ENCODE measurements at places on chromosomes 5 and 9.

DNA sequence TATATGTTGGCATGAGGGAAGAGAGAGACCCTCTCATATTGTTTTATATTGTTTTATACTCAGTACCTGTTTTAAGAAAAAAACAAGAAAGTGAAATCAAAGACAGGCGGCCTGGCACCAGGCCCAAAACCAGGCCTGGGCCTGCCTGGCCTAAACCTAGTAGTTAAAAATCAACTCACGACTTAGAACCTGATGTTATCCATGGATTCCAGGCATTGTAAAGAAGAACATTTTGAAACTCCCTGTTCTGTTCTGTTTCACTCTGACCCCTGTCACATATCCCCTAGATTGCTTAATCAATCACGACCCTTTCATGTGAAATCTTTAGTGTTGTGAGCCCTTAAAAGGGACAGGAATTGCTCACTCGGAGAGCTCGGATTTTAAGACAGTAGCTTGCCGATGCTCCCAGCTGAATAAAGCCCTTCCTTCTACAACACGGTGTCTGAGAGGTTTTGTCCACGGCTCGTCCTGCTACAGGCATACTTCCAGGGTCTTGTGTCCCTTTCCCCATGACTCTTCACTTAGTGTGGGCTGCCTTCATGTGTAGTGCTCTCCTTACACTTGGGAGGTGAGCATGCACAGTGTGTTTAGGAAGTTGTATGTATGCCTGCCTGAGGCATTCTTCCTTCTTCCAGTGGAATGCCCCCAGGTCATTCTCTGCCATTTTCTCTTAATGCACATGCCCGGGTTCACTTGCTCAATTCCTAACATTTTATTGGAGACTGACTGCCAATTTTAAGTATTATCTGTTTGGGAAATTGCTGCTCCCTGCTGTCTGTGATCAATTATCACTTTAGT is 17.8 kb downstream of the TBCA start:
- DNase-seq, result no peak

GRCh38 chr9:22244139-22245011 is 202.2 kb upstream of the DMRTA1 start:
- peak; percentile 47 for DNase-seq

- no peak for DNase-seq
Observed at GRCh38 chr5:31663519-31663918, 24.6 kb downstream of the PDZD2 start.

GRCh38 chr9:109989296-109989695 is 209.3 kb downstream of the PALM2AKAP2 start:
- DNase-seq, result no peak

GRCh38 chr9:96523374-96523773 is 73.4 kb downstream of the HABP4 start:
- DNase-seq, result no peak

GRCh38 chr5:176541338-176542134 is 4.3 kb upstream of the RNF44 start:
- DNase-seq, result peak; percentile 84

GRCh38 chr9:87587356-87587745 is 89.7 kb downstream of the DAPK1 start:
- DNase-seq, result no peak

GRCh38 chr5:73440262-73440661 is 8.3 kb downstream of the FOXD1 start:
- no peak for DNase-seq

DNA sequence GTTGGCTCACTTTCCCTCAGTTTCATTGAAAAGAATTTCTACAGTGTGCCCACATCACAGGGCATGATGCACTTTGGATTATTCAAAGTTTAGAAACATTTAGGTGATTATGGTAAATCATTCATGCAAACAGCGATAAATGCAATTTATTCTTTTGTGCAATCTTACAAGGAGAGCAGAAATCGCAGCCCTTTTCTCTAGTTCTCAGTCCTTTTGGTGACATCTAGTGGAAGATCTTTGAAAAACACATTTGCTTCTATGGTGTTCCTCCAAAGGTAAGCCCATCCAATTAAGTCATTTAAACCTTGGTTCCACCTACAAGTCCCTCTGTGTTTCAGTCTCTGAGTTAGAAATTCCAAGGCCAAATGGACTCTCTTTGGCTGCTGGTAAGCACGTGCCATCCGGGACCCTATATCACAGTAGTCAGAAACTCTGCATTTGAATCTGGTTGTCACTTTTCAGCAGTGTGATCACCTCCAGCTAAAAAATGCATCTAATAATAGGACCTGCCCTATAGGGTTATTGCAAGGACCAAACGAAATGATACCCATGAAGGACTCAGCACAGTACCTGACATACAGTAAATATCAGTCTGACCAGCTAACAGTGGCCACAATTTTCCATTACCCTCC is 66.4 kb downstream of the MACROH2A1 start:
- DNase-seq, result peak; percentile 87

DNA sequence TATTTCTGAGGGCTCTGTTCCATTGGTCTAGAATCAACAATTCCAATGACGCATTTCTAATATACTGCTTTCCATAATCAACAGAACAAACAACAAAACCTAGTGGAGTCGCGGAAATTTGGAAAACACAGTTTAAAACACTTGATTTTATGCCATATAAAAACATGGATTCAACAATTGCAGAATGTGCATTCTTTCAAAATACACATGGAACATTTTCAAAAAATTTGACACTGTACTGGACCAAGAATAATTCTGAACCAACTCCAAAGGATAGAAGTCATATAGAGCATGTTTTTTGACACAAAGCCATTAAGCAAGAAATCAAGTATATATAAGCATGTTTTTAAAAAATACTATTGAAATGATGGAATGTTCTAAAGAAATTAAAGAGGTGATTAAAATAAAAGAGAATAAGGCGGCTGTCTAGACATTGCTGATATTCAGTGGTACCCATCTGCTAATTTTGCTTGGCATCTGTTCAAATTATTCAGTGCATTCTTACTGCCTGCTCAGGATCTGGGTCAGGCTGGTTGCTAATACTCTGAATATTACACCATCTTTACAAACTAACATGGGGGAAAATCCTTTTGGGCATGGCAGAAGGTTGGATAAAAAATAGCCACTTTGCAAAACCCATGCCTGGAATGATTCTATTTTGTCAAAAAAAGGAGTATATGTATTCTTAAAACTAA is 221.3 kb downstream of the NPR3 start:
- DNase-seq, result no peak

- DNase-seq, result no peak
Observed at GRCh38 chr9:108776920-108777639, 78.7 kb downstream of the ACTL7B start.

DNA sequence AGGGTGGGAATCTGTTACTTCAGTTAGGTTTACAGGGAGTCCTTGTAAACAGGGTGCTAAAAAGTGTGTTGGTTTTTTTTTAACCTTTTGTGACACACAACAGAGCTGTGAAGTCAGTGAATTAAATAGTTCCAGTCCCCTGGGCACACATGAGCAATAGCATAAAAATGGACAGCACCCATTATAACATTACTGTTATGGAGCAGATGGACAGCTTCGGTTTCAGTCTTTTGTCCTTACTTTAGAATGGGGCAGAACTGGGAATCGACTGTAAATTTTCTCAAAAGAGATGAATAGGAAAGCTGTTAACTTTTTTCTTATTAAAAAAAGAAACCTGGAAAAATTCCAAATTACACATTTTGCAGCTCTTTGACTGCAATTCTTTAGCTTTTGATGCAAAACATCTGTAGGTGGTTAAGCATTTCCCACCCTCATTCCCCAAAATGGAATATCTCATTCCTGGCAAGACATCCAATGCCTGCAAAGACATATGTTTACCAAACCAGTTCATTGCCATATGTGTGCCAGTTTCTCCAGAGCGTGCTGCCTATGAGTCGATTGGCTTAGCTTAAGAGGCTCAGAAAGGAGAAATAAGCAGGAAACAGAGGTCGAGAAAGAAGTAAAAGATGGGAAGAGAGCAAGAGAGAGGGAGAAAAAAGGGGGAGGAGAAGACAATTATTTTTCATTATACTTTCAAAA is 212.3 kb upstream of the TMEM161B start:
- no peak for DNase-seq

- no peak for DNase-seq
Observed at GRCh38 chr9:109258481-109259302, 62.2 kb downstream of the EPB41L4B start.

DNA sequence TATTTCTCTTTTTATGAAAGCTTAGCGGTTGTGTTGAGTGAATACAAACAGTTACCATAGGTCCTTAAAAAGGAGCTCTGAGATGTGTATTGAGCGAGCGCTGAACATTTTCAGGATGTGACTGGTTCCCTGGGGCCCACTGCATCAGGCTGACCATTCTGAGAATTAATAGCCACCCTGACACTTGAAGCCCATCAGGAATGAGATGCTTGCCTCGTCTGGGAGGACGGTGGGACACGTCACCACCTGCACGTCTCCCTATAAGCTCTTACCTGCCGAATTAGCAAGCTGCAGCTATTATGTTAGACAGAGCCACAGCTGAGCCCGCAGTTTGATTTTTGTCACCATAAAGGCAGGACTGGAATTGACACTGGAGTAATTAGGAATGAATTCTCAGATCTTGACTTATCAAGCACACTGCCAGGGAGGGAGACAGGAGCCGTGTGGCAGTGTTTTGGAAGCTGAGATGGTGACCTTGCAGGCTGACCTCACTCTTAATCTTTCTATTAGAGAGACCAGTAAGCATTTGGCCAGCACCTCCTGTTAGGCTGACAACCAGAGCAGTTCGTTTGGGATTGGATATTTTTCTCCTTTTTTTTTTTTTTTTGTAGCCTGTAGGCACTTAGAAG is 373.1 kb upstream of the WWC1 start:
- no peak for DNase-seq

GRCh38 chr5:173812811-173813550 is 75.2 kb upstream of the CPEB4 start:
- no peak for DNase-seq

- DNase-seq, result no peak
Observed at GRCh38 chr5:67089200-67089725, 107.3 kb downstream of the CD180 start.

All from RWPE1 (cell line).